Muscle of arm (tissue), 14 donors: ENCODE measurements at places on chromosomes 2 and 18. TPM values are rescaled to one million over a fixed set of nuclear protein-coding genes. Genes with fewer than 3 reads are reported as not detected.

Gene CCBE1
- polyA plus RNA-seq, result not detected

Gene SLC9A4
- polyA plus RNA-seq, result not detected

DNA sequence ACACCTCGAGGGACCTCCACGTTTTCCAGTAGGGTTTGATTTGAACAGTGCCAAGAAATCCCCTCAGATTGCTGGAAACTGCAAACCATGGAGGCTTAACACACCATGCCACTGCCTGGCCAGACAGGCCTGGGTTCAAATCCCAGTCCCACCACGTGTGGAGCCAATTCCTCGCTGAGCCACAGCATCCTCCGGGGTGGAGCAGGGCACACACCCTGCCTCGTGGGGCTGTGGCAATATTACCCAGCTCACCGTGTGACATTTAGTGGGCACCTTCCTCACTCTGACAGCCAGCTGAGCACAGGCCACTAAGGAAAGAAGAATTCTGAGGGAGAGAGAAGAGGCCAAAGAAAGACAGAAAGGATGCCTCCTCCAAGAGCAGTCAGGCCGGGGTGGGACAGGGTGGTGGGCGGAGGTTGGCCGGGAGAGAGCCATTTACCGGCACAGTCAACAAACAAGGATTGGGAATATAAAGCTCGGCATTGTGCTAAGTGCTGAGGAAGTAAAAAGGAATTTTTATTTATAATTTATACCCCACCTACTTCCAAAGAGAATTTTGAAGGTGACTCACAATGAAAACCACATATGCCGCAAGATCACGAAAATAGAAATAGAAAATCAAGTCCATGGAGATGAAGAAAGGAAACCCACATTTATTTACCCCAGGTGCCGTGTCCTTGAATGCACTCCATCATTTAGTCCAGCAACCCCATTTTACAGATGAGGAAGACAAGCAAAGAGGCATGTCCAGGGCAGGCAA is 111.5 kb downstream of the MCFD2 start:
- DNase-seq, result no peak

DNA sequence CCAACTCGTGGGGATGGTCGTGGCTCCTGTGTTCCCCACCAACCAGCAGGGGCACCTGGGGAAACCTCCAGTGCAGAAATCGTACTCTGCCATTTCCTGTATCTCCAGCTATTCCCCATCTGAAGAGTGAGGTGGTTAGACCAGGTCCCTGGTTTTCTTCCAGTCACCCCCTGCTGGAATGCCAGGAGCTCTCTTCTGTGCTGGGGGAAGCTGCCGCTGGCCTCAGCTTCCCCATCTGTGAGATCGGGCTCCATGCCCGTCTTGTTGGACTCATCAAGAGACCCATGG is 119.7 kb downstream of the INHBB start:
- DNase-seq, result no peak

- DNase-seq, result no peak
Observed at GRCh38 chr2:195490319-195490718, 166.7 kb upstream of the SLC39A10 start.

GRCh38 chr2:172079838-172080640 is 5.3 kb upstream of the DLX1 start:
- DNase-seq, result no peak
